ENCODE measurements at places on chromosomes 5 and 9.
A peak's percentile ranks its signal among the peaks of the same experiment; 100 is the strongest.

DNA sequence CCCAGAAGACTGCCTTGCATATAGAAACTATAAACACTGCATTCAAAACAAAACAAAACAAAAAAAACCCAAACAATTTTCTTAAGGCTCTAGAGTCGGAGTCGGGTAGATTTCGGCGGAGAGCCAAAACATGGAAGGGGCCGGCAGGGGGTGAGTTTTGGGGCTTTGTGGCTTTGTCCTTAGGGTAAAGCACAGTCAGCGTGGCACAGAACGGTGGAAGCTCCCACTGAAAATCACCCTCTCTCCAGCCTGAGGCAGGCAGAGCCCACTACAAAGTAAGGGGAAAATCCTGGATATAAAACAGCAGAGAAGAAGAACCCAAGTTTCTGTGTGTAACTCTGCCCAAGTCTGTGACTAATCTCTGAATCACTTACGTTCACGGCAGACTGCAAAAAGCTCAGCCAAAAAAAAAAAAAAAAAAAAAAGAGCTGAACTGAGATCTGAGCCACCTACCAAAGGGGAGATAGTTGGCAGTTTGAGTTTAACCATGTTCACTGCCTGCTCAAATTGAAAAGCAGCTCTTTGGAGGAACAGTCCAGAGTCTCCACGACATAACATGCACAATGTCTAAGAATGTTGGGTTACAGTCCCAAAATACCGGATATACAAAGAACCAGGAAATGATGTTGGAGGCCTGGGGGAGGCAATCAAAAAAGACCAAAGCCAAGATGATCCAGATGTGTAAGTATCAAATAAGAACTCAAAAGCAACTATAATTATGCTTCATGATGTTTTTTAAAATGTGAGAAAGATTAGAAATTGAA, 26.6 kb upstream of the OR2K2 start:
- peak; percentile 26 for DNase-seq

DNA sequence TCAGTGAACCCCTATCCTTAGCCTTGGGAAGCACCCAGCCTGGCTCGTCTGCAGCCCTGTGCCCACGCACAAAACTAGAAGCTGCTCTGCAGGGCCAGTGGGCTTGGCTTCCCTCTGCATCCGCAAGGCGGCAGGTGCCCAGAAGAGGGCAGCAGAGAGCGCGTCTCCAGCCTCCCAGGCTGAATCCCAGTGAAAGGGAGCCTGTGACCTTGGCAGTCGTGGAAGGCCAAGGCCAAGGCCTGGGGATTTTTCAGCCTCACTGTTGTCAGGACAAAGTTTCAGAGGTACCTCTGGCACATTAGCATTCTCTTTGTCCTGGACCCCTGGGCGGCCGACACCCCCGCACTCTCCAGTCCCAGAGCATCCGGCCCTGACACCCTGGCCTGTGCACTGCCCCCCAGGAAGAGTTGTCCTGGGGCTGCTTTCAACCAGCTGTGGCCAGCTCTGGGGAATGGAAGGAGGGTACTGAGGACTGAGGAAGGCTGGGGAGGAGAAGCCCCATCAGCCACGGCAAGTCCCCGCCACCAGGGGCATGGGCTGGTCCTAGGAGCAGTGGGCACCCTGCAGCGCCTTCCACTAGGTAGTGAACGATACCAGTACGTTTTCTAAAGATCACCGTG, 63.6 kb upstream of the IL17B start:
- DNase-seq = peak; percentile 81

GRCh38 chr9:89431930-89432725, 65.8 kb downstream of the SEMA4D start:
- DNase-seq = no peak

GRCh38 chr5:72600391-72600981, 93.3 kb upstream of the ZNF366 start:
- DNase-seq = no peak

DNA sequence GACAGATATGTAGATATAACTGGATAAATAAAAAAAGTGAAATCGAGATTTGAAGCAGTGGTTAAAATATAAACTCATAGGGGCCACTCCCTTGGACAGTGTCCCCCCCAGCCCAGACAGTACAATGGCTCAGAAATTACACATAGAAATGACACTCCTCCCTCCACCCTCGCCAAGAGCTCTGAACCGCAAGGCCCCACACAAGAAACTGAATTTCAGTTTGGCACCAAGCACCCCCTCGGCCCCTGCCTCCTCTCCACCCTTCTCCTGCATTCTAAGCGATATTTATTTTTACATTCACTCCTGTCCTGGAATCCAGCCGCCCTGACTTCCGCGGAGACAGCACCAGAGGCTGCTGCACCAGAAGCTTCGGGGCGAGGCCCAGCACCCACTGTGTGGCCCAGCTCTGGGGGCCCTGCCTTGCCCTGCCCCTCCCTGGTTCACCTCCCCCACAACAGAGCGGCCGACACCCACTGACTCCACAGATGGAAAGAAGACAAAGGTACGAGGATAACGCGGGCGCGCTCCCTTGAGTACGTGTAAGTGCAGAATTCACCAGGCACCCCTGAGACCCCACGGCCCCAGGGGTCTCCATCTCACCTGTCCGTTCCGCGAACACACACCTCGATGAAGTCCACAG, 11.0 kb downstream of the STC2 start:
- no peak for DNase-seq

GRCh38 chr9:127209948-127210640, 54.5 kb upstream of the GARNL3 start:
- DNase-seq = no peak

GRCh38 chr9:95018099-95018936, 291.8 kb downstream of the AOPEP start:
- no peak for DNase-seq

- DNase-seq = no peak
Measured at GRCh38 chr5:893711-894110, 1.0 kb downstream of the TRIP13 start.

DNA sequence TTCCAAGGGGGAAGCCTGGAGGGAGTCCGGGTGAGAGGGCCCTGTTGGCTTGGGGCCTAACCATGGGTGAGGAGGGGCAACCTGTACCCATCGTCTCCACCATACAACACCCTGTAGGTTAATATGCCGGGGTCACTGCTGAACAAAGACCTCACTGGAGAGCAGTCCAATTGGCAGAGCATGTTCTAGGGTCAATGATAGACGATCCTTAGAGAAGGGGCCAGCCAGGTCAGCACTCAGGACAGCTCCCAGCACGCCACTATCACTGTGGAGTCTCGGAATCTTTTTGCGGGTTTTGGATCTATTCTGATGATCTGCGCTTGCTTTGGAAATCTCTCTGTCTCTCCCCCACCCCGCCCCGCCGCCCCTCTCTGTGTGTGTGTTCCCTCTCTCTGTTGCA, 218.4 kb upstream of the MVB12B start:
- peak; percentile 7 for DNase-seq

DNA sequence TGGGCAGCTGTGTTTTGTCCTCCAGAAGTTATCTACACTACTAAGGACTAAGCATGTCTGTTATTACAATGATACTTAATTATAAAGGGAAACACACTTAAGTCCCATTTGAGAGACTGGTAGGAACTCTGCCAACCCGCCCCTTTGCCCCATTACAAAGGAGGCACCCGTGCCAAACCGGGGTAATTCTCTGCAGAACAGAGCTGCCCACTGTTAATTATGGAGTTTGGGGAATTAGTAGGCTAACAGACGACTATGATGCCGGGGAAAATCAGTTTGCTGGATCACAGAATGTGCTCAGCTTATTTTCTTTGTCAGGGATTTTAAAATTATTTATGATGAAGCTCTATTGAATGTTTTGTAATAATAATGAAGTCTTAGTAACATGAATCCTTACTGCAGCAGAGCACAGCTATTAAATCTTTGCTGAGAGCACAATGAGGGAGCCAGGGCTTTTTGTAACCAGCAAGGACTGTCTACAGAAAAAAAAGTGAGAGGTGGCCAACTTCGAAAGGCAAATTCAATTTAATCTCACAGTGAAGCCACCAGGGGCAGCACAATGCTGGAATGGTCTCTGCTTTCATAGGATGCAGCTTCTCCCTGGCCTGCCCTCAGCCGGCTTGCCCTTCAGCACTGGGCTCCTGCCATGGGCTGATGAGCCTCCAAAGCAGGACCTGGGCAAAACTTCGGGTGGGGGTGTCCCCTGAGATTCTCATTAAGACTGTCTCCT, 134.5 kb downstream of the GNAQ start:
- no peak for DNase-seq

GRCh38 chr9:83343366-83343999, 194.7 kb downstream of the FRMD3 start:
- no peak for DNase-seq

- DNase-seq = no peak
Measured at GRCh38 chr5:6492934-6493333, 44.3 kb downstream of the UBE2QL1 start.

DNA sequence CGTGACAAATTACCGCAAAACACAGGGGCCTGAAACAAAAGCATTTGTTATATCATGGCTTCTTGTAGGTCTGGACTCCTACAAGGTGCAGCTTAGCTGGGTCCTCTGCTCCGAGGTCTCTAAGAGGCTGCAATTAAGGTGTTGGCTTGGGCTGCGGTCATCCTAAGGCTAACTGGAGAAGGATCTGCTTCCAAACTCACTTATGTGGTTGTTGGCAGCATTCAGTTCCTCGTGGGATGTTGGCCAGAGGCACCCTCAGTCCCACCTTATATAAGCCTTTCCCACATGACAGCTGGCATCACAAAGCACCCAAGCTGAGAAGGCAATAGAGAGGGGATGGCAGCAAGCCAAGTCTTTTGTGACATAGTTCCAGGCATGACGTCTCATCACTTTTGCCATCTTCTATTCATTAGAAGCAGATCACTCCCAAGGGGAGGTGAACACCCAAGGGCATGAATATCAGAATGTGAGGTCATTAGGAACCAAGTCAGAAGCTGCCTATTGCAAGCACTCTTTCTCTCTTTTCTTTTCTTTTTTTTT, 47.9 kb upstream of the ZBTB43 start:
- DNase-seq = no peak

- DNase-seq = no peak
Measured at GRCh38 chr9:137975527-137975913, 97.9 kb downstream of the CACNA1B start.

GRCh38 chr9:99560561-99560960, 261.1 kb upstream of the NR4A3 start:
- no peak for DNase-seq

DNA sequence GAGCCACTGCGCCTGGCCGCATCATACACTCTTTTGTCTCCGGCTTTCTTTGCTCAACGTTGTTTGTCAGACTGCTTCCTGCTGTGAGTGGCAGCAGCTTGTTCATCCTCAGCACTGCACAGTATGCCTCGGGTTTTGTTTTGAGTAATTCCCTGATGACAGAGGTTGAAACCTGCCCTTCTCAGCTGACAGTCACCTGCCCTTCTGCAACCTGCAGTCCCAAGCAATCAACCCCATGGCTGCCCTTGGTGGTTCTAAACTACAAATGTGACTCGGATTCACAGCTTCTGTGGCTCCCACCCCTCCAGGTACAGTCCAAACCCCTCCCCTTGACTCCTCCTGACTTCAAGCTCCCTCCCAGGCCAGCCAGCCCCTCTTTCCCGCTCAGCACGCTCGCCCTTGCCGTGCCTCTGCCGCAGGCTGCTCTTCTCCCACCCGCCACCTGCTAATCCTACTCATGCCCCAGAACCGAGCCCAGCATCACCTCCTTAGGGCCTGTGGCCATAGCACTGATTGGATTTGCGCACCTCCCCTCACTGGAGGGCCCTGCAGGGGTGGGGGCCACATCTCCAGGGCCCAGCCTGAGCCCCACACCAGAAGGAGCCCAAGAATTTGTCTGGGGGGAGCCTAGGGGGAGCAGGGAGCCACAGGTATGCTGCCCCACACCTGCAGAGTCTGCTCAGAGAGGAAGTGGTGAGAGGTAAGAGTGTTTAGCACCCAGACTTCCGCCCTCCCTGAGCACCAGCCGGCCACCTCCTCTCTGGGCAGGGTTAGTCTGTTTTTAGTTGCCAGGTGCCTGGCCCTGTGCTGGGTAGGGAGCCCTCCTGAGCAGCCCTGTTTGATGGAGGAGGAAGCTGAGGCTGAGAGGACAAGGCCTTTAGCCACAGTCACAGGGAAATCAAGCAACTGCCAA, 10.1 kb downstream of the EEIG1 start:
- no peak for DNase-seq

GRCh38 chr5:98096155-98096554, 677.3 kb upstream of the RGMB start:
- DNase-seq = no peak

DNA sequence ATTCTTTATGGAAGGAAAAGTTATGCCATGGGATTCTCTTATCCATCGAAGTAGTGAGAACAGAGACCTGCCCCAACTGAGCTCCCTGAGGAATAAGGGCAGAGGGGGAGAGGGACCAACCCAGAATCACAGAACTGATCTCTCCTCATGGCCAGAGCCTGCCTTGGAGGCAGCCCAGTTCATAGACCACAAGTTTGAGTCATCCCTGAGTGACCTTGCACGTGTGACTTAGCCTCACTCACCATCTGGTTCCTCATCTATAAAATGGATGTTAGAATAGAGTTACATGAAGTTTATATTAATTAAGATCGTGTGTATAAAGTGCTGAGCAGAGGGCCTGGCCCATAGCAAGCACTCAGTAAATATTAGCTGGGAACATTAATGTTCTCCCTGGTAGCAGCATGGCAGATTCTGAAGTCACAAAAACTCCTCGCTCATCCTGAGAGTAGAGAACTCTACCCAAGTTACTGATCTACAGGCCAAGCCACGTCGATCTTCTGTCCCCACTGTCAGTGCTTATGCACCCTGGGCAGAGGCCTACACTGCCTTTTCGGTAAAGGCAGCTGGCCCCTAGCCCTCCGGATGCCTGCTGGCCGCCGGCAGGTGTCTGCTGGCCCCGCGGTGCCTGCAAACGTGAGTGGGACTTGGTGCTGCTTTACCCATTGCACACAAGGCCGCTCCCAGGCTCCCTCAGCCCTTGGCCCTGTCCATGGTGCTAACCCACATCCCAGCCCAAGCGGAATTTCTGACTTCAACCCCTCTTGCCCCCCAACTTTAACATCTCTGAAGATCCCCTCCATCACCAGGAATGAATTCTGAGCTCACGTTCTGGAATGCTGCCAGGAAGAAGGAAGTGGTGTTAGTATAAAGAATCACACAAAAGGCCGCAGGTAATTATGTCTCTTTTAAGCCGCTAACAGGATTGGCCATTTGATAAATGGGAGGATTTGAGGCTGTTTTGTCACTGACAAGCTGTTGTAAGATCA, 61.1 kb upstream of the ARAP3 start:
- peak; percentile 38 for DNase-seq
